ENCODE measurements at places on chromosomes 2 and 18. TPM values are rescaled to one million over a fixed set of nuclear protein-coding genes. Genes with fewer than 3 reads are reported as not detected.

GRCh38 chr2:99877963-99878362, 264.4 kb downstream of the AFF3 start:
- no peak for DNase-seq

- no peak for DNase-seq
Observed at GRCh38 chr2:46181789-46182530, 115.2 kb upstream of the EPAS1 start.

Gene GAL3ST2
- total RNA-seq: 1.3 TPM

Gene CCBE1
- not detected for total RNA-seq

Gene POU3F3
- total RNA-seq: not detected

GRCh38 chr2:40251137-40251536, 200.8 kb downstream of the SLC8A1 start:
- DNase-seq: no peak

GRCh38 chr18:62524440-62525200, 1.8 kb downstream of the ZCCHC2 start:
- peak; percentile 63 for DNase-seq

Gene DNAJC5G
- not detected for total RNA-seq

GRCh38 chr2:41965909-41966295, 81.9 kb upstream of the PKDCC start:
- DNase-seq: no peak

DNA sequence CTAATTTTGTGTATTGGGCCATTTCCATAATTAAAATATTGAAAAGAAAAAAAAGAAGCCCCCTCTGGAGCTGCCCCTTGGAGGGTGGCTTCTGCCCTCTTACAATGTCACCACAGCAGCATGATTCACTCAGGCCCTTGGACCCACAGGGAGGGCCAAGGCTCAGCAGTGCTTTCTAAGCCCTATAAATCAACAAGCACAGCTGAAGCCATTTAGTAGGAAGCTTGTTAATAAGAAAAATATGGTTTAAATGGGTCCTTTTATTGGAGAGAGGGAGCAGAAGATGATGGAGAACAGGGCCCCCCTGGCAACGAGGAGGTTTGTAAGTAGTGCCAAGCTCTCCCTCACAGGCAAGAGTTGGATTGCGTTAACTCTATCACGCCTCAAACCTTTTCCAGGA, 107.6 kb upstream of the FZD7 start:
- DNase-seq: no peak

Gene MDH1B
- 0.55 TPM for total RNA-seq

- no peak for DNase-seq
Observed at GRCh38 chr18:8045884-8046281, 478.8 kb downstream of the PTPRM start.

GRCh38 chr2:173996766-173997165, 31.6 kb upstream of the SP3 start:
- DNase-seq: no peak

DNA sequence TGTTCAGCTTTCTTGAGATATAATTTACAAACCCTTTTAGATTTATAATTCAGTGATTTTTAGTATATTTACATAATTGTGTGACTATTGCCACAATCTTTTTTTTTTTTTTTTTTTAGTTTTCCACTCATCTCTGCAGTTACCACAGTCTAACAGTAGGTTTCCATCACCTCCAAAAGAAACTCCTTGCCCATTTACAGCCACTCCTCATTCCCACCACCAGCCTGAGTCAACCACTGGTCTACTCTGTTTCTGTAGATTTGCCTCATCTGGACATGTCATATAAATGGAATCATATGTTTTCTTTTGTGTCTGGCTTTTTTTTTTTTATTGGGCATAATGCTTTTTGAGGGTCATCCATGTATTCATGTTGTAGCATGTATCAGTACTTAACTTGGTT, 16.1 kb downstream of the MTX2 start:
- no peak for DNase-seq

GRCh38 chr2:196278491-196278911, 107.1 kb upstream of the STK17B start:
- no peak for DNase-seq

Gene RESP18
- total RNA-seq: not detected

Gene VAMP8
- total RNA-seq: 99.7 TPM

DNA sequence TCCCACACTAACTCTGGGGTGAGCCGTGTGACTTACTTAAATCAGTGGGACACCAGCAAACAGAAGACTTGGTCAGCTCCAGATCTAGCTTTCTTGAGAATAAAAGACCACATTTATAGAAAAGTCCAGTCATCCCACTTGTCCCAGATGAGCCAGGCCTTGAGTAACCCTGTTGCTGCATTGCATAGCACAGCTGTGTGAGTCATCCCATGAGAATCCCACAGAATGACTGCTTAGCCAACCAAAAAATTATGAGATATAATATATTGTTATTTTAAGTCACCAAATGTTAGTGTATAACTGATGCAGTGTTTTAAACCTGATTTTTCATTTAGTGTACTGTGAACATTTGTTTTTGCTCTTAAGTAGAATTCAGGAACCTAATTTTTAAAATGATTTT, 94.2 kb upstream of the FSHR start:
- DNase-seq: no peak

Gene ATOH8
- 0.07 TPM for total RNA-seq

DNA sequence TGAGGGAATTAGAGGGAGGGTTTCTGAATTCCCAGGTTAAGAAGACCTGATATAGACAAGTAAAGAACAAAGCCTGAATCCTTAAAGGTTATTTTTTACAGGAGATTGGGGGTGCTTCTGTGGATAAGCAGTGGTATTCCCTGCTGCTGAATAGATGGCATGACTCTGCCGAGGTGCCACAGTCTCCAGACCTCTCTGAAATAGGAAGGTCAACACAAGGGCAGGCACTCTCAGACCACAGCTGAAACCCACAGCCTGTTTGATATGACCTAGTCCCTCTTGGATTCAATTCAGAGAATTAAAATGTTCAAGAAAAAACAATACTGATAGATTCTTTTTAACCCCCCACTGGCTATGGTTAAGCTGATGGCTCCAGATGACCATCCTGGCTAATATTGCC, 259.3 kb downstream of the PTGR3 start:
- no peak for DNase-seq

Gene C2orf66
- total RNA-seq: 0.25 TPM

DNA sequence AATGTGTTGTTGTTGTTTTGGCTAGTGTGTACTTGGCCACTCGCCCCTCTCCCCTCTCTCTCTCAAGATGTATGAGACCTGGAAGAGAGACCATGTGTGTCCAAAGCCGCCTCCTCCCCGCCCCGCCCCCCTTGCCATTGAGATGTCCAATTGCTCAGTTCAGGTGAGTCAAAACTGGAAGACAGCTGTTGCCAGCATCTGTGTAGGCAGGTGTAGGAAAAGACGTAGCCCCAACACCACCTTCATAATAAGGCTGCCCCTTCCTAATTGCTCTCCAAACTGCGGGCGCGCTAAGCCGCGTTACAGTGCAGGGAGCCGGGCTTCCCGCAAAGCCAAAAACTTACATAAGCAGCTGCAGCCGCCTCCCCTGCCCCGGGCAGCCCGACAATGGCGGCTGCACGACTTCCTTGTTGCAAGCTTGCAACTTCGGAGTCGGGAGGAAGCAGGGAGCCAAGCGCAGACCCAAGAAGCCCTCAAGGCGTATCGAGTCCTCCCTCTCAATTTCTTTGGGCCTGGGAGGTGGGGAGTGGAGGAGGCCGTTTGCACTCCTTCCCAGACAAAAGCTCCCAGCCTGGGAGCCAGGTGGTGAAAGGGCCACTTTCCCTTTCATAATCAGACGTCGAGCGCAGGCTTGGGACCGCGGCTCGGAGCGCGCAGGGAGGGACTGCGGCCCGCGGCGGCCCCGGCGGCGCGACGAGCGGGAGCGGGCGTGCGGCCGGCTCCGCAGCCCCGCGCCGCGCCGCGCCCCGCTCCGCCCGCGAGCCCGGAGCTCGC, 882 bp downstream of the ZBTB14 start:
- peak; percentile 58 for DNase-seq

DNA sequence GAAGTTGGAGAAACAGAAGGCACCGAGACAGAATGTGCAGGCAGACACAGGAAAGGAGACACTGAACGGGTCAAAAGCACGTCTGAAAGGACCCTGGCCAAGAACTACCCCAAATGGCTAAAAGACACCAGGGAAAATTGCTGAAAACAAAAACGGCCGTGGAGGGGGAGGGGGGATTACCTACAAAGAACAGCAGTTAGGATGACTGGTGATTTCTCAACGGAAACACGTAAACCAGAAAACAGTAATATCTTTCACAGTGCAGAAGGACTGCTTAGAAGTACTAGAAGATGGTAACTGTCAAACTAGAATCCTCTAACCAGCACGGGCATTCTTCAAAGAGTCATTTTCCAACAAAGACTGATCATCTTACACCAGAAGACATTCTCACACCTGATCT, 142.6 kb downstream of the HDAC4 start:
- no peak for DNase-seq

GRCh38 chr2:190657474-190658255, 8.8 kb downstream of the NAB1 start:
- DNase-seq: no peak

Gene MC5R
- total RNA-seq: not detected

- DNase-seq: no peak
Observed at GRCh38 chr2:121634354-121635307, 14.6 kb downstream of the CLASP1 start.

DNA sequence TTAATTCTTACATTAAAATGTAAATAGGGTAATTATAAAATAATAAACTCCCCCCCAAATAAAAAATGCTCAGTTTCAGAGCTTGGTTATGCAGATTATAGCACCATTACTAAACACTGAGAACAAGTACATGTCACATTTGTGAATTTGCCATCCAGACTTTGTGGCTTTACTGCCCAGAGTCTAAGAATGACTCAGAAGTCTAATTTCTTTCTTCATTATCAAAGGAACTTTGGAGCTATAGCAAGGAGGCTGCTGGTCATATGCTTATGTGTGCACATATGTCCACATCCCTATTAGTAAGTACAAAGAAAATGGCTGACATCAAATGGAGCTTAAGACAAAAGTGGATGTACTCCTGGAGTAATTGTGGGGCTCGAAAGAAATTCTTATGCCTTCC, 248.5 kb upstream of the SESTD1 start:
- no peak for DNase-seq

- DNase-seq: peak; percentile 32
Observed at GRCh38 chr2:119290859-119291587, 67.4 kb downstream of the STEAP3 start.

GRCh38 chr18:28114472-28114871, 62.5 kb downstream of the CDH2 start:
- no peak for DNase-seq

Gene SCYGR4
- total RNA-seq: not detected

DNA sequence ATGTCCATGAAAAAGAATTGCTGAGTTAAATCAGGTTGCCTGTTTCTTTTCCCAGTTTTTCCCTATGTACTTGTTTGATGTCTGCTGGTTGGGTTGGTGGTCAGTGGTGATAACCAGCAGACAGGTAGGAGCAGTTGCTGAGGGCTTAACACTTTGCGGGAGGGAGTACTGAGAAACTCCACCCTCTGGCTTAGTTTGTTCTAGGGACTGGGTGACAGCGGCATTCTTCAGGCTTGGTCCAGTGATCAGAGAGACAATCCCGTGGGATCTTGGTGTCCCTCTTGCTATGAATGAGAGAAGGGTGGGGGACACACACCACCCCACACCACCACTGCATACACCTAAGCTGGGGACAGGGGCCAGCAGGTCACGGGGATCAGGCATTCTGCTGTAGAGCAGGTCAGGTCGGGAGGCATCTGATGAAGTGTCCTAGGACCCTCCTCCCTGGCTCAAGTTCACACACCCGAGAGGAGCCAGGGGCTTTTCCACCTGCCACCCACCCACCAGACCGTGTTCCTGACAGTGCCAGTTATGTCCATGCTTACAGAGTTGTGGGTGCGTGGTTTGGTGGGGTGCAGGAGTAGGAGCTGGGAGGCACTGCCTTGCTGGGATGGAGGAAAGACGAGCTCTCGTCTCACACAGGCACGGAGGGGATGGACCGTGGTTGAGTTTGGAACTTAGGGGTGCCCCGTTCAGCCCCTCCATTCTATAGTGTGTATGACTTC, 21.3 kb upstream of the ALLC start:
- DNase-seq: no peak

Gene C2orf92
- 21.8 TPM for total RNA-seq

Gene SLC16A14
- total RNA-seq: 7.8 TPM

DNA sequence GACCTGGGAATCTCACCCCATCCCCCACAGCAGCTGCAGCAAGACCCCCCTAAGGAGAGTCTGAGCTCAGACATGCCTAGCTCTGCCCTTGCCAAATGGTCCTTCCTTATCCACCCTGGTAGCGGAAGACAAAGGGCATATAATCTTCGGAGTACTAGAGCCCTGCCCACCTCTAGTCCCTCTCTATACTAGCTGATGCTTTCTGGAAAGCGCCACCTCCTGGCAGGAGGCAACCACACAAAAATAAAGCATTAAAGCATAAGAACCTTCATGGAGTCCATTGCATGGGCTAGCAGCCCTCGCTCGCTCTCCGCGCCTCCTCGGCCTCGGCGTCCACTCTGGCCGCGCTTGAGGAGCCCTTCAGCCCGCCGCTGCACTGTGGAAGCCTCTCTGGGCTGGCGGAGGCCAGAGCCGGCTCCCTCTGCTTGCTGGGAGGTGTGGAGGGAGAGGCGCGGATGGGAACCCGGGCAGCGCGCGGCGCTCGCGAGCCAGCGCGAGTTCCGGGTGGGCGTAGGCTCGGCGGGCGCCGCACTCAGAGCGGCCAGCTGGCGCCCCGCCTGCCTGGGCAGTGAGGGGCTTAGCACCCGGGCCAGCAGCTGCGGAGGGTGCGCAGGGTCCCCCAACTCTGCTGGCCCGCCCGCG, 941.2 kb downstream of the SUCLG1 start:
- DNase-seq: no peak

Measured in activated T-helper 2 cell treated with anti-CD3 and anti-CD28 coated beads, Interferon-gamma antibody, Interleukin-2, Interleukin-4, amounts not matched to agents 10 μg/mL and 5 μg/mL and 100 μg/mL, durations not matched to agents 14 hours and 24 hours and 36 hours (primary cell).